ENCODE measurements at places on chromosomes 3 and 15. TPM values are rescaled to one million over a fixed set of nuclear protein-coding genes. Genes with fewer than 3 reads are reported as not detected.

Gene PLS1
- total RNA-seq: 3.6 TPM

GRCh38 chr15:100284191-100284590 lies 57.6 kb downstream of the ADAMTS17 start:
- H3K27ac ChIP-seq: no peak overlapping the region
- H3K27me3 ChIP-seq: no peaks in the 10 kb centered on the region

Gene TMEM115
- 22.7 TPM for total RNA-seq

DNA sequence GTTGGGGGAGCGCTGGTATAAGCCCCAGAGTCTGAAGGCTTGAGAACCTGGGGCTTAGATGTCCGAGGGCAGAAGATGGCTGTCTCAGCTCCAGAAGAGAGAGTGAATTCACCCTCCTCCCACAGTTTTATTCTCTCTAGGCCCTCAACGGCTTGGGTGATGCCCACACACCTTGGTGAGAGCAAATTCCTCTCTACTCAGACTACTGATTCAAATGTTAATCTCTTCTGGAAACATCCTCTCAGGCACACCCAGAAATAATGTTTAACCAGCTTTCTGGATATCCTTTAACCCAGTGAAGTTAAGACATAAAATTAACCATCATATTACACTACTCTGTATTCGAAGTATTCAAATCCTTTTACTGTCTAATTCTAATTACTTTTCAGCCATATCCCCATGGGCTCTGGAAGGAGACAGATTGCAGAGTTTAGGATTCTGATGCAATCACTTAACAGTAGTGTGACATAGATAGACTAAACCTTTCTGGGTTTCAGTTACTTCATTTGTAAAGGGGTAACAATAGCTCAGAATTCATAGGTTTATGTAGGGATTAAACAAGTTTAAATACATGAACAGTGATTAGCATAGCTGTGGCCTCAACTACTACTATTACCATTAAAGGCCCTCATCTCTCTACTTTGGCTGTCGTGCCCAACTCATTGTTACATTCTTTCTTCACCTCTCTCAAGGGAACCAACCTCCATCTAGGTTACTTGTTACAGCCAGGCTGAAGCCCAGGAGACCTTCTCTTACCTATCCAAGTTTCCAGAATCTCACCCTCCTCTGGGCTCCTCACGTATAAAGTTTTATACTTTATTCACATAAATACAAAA lies 25.7 kb upstream of the ANO10 start:
- no peaks in the 10 kb centered on the region for H3K4me1 ChIP-seq
- H3K36me3 ChIP-seq: no peaks in the 10 kb centered on the region
- no peak for DNase-seq
- no peak overlapping the region for H3K4me3 ChIP-seq
- H3K27me3 ChIP-seq: peaks cover 5% of the 10 kb centered on the region

DNA sequence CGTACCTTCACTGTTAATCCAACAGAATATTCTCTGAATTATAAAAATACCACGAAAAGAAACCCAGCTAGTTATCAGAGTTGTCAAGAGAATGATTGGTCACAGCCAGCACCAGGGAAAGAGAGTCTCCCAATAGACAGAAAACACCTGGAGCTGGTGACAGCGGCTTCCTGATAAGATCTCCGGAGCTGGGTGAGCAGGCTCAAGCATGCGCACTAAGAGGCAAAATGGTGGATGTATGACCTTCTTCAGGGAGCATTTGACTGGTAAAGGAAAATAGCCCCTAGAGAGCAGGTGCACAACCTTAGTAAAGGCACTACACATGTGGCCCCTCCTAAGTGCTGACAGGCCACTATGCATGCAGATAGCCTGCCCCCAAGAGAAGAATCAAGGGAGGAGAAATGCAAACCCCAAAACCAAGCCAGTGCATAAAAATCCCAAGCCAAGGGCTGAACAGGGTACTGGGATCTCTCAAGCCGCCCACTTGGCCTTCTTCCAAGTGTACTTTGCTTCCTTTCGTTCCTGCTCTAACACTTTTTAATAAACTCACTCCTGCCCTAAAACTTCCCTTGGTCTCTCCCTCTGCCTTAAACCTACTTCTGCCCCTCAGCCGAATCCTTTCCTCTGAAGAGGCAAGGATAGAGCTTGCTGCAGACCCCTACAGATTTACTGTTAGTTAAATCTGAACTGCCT lies 93.2 kb downstream of the UACA start:
- no peak overlapping the region for H3K4me3 ChIP-seq
- peaks cover 24% of the 10 kb centered on the region for H3K4me1 ChIP-seq
- H3K36me3 ChIP-seq: no peaks in the 10 kb centered on the region
- DNase-seq: no peak
- H3K27me3 ChIP-seq: peaks cover 19% of the 10 kb centered on the region
- no peak overlapping the region for H3K27ac ChIP-seq

Gene FYCO1
- total RNA-seq: 21.7 TPM

Gene CFAP100
- not detected for total RNA-seq

DNA sequence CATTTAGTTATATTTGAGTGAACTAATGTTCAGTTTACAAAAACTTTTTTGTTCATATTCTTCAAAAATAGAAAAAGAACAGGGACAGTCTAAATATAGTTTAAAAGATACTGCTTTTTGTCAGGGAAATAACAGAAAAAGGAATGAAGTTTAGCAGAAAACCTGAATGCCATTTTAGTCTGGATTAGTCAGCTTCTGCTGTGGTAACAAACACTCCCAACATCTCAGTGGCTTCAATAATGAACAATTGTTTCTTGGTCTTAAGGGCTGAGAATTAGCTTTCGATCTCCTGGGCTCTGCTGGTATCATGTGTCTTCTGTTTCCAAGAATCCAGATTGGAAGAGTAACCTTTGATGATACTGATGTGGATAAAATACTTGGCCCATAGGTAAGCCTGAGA lies 12.4 kb upstream of the USP13 start:
- peaks cover 11% of the 10 kb centered on the region for H3K4me1 ChIP-seq
- no peaks in the 10 kb centered on the region for H3K36me3 ChIP-seq
- H3K27ac ChIP-seq: no peak overlapping the region
- no peaks in the 10 kb centered on the region for H3K27me3 ChIP-seq
- H3K4me3 ChIP-seq: no peak overlapping the region

- peaks cover 11% of the 10 kb centered on the region for H3K36me3 ChIP-seq
- H3K27me3 ChIP-seq: peaks cover 85% of the 10 kb centered on the region
- no peak for DNase-seq
- no peak overlapping the region for H3K27ac ChIP-seq
Observed at GRCh38 chr3:158104431-158104921, 1.7 kb downstream of the SHOX2 start.

Gene SCAANT1
- total RNA-seq: not detected

Gene FBN1
- 1.7 TPM for total RNA-seq

- peaks cover 12% of the 10 kb centered on the region for H3K4me1 ChIP-seq
- H3K27ac ChIP-seq: no peak overlapping the region
- no peaks in the 10 kb centered on the region for H3K27me3 ChIP-seq
- no peak for DNase-seq
- no peak overlapping the region for H3K4me3 ChIP-seq
- peaks cover 48% of the 10 kb centered on the region for H3K36me3 ChIP-seq
Observed at GRCh38 chr3:171176244-171176933, 149.9 kb upstream of the SLC2A2 start.

DNA sequence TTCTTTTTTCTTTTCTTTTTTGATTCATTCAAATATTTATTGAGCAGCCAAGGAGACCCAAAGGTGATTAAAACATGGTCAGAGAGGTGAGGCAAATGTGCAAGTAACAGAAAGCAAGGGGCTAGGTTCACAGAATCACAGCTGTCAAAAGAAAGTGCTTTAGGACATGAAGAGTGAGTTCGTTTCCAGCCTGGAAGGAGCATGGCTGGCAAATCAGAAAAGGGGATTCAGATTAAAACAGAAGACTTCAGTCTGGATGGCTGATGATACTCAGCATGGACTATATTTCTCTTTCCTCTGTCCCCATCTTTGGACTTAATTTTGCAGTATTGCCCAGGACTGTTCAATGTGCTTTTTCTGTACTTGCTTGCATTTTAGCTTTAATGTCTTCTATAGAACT lies 151.2 kb downstream of the NR1D2 start:
- H3K27ac ChIP-seq: no peak overlapping the region
- no peak overlapping the region for H3K4me3 ChIP-seq
- no peak for DNase-seq
- H3K4me1 ChIP-seq: no peaks in the 10 kb centered on the region

DNA sequence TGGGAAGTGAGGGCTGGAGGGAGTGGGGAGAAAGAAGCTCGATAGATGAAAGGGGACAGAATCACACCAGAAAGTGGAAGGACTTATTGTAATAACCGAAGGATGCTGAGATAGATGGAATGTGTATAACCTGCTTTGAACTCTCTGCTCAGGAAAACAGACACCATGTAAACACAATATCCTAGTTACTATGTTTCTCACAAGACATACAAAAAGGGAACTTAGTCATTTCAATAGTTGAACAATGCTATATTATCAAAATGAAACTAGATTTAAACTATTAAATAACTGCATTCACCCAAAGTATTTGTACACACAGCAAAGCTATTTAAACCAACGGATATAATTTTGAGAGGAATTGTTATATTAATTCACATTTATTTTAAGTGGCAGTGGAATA lies 108.3 kb upstream of the GADL1 start:
- H3K27ac ChIP-seq: no peak overlapping the region
- peaks cover 2% of the 10 kb centered on the region for H3K36me3 ChIP-seq
- H3K4me3 ChIP-seq: no peak overlapping the region
- peaks cover 3% of the 10 kb centered on the region for H3K4me1 ChIP-seq

GRCh38 chr3:24012589-24013269 lies 67.6 kb downstream of the NR1D2 start:
- DNase-seq: no peak
- H3K4me1 ChIP-seq: no peaks in the 10 kb centered on the region
- H3K4me3 ChIP-seq: no peak overlapping the region
- no peak overlapping the region for H3K27ac ChIP-seq
- no peaks in the 10 kb centered on the region for H3K27me3 ChIP-seq

GRCh38 chr15:39851500-39852092 lies 68.5 kb downstream of the GPR176 start:
- H3K27me3 ChIP-seq: peaks cover 32% of the 10 kb centered on the region
- H3K27ac ChIP-seq: no peak overlapping the region
- H3K4me1 ChIP-seq: no peaks in the 10 kb centered on the region
- no peak overlapping the region for H3K4me3 ChIP-seq

Gene GATM
- total RNA-seq: 2.2 TPM

Gene CD80
- total RNA-seq: 29.5 TPM

DNA sequence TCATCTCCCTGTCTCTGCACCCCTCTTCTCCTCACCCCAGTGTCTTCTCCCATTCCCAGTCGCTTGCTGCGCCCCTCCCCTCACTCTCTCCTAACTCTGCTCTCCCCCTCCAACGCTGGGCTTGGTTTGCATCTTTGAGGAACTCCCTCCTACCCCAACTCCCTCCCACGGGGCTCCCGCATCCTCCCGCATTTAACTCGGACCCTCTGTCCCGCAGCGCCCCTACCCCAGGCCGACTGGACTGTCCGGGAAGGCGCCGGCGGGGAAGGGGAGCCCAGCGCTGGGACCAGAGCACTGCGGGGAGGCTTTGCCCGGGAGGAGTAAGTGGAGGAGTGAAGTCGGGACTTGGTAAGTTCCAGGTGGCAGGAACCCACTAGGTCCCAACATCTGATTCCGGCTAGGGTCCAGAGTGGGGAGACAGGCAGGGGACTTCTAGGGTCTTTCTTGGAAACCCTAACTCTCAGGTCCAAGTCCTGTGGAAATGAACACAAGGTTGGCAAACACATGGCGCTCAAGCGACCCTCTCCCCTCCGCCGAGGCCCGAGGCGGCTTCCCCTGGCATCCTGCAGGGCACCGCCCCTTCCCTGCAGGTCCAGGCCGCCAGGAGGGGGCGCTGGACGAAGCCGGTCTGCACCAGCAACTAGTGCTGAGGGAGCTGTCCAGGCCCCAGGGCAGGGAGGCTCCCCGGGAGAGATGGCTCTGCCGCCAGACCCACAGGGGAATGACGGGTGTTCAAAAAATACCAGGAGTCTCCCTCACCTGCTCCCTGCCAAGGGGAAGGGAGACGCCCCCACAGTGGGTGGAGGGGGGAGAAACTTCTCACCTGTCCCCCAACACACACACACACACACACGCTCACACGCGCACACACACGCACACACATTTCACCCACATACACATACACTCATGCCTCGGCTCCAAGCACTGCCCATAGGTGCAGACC lies 53.2 kb downstream of the LHFPL4 start:
- no peak overlapping the region for H3K27ac ChIP-seq
- H3K4me1 ChIP-seq: peaks cover 2% of the 10 kb centered on the region
- no peak overlapping the region for H3K4me3 ChIP-seq
- H3K36me3 ChIP-seq: no peaks in the 10 kb centered on the region
- peak; percentile 77 for DNase-seq

DNA sequence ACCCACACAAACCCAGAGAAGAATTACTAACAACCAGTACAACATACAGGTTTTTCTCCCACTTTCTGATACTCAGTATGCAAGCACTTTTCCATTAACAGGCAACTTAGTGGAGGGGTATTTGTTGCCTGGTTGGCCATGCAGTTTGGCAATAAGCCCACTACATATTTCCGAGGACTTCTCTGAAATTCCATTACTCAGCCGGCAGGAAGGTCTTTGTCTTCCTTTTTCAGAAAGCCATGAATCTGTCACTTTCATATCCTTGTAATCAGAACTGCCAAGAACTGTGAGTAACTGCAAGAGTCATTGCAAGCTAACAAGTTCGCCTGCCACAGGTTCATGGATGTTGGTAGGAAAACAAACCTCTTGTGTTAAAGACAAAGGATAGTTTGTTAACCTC lies 422.3 kb upstream of the ROBO1 start:
- no peak for DNase-seq
- H3K27me3 ChIP-seq: no peaks in the 10 kb centered on the region
- H3K27ac ChIP-seq: no peak overlapping the region
- H3K4me1 ChIP-seq: no peaks in the 10 kb centered on the region

GRCh38 chr15:75153565-75154276 lies 48.0 kb upstream of the C15orf39 start:
- no peak overlapping the region for H3K27ac ChIP-seq
- no peak for DNase-seq
- H3K4me3 ChIP-seq: no peak overlapping the region
- peaks cover 14% of the 10 kb centered on the region for H3K36me3 ChIP-seq
- peaks cover 29% of the 10 kb centered on the region for H3K4me1 ChIP-seq

Gene NANOGP8
- total RNA-seq: not detected

- H3K4me3 ChIP-seq: peak overlapping the region; percentile 49
- H3K27ac ChIP-seq: peak overlapping the region; percentile 96
- peaks cover 10% of the 10 kb centered on the region for H3K27me3 ChIP-seq
- peak; percentile 40 for DNase-seq
- H3K4me1 ChIP-seq: peaks cover 71% of the 10 kb centered on the region
Observed at GRCh38 chr3:46348823-46349482, 5.0 kb upstream of the CCR2 start.

DNA sequence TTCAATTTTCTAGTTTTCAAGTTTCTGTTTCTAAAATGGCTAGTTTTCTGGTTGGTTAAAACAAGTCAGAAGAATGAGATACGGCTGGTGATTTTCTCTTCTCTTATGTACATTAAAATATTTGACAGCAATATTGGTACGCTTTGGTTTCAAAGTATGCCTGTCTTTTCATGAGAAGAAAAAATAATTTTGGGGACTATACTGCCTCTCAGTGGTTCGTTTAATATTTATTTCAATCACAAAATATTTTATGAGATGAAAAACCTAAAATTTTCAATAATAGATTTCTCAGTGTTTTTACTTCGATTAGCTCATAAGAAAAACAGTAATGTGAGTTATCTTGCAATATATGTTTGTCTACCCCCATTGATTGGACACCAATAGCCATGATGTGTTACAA lies 72.8 kb upstream of the AADACL2 start:
- DNase-seq: no peak
- H3K27ac ChIP-seq: no peak overlapping the region
- H3K27me3 ChIP-seq: no peaks in the 10 kb centered on the region
- no peaks in the 10 kb centered on the region for H3K4me1 ChIP-seq
- H3K4me3 ChIP-seq: no peak overlapping the region
- no peaks in the 10 kb centered on the region for H3K36me3 ChIP-seq

Gene FBXW12
- total RNA-seq: not detected
